ENCODE measurements at places on chromosomes 4 and X. TPM values are rescaled to one million over a fixed set of nuclear protein-coding genes. Genes with fewer than 3 reads are reported as not detected.

Gene GSX2
- not detected for polyA plus RNA-seq

Gene SSX2B
- not detected for polyA plus RNA-seq

Gene NXF3
- 0.07 TPM for polyA plus RNA-seq

Gene MAGEA10
- not detected for polyA plus RNA-seq

DNA sequence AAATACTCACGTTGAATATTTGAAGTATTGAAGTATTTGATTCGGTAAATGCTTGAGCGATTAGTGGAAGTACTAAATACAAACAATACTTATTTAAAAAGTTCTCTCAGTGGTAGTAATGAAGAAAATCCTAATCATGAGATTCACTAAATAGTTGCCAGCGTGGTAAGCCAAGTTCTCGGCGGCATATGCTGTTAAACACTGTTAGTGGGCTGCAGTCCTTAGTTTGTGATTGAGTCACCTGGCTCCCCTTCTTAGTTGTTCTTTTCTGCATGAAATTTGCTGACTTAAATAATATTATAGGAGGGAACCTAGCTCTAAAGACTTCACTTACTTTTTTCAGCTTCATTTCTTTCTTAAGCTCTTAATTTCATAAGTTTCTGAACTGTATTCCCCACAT is 51.4 kb downstream of the STIM2 start:
- DNase-seq: no peak

DNA sequence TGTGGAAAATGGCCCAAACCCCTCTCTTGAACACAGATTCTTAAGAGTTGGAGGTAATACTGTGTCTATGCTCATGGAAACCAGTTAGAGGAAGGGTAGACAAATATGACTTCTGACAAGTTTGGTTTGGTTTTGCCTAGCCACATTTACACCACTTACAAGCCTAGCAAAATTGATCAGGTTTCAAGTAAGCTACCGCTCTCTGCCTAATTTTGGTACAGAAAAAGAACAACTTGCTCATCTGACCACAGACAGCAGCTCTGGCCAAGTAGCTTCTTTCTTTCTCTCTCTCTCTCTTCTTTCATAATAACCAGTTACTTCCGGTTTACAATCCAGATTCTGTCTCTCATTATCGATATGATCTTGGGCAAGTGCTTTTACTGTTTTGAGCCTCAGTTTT is 260.0 kb downstream of the GLUD2 start:
- DNase-seq: no peak

DNA sequence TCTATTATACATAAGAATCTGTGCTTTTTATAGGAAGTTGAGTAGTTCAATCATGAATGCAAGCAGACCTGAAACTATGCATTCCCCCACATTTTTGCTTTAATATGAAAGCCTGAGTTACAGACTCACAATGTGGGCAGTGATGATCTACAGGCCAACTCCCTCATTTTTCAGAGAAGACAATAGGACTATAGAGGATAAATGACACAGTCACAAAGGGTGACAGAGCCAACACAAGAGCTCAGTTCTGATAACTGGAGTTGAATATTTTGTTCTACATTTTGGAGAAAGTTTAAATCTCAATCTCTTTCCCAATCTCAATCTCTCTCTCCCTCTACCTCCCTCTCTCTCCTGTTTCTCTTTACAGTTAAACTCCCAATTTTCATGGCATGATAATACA is 27.0 kb downstream of the MBNL3 start:
- no peak for DNase-seq

GRCh38 chr4:155966731-155967395 is 13.2 kb upstream of the CTSO start:
- no peak for DNase-seq

- DNase-seq: no peak
Measured at GRCh38 chr4:164337219-164337944, 416.5 kb upstream of the SMIM31 start.

GRCh38 chr4:5398056-5398455 is 310.3 kb downstream of the EVC2 start:
- no peak for DNase-seq

GRCh38 chrX:29940750-29941149 is 274.6 kb upstream of the MAGEB2 start:
- DNase-seq: no peak

- DNase-seq: no peak
Measured at GRCh38 chrX:94560930-94561329, 886.9 kb downstream of the FAM133A start.

All from right renal pelvis (tissue), 4 donors.